ENCODE measurements at places on chromosomes 5 and 9. TPM values are rescaled to one million over a fixed set of nuclear protein-coding genes. Genes with fewer than 3 reads are reported as not detected.

Gene PIP5K1B
- polyA plus RNA-seq, result not detected

Gene LRRC8A
- 29.3 TPM for polyA plus RNA-seq

Gene GPX3
- not detected for polyA plus RNA-seq

DNA sequence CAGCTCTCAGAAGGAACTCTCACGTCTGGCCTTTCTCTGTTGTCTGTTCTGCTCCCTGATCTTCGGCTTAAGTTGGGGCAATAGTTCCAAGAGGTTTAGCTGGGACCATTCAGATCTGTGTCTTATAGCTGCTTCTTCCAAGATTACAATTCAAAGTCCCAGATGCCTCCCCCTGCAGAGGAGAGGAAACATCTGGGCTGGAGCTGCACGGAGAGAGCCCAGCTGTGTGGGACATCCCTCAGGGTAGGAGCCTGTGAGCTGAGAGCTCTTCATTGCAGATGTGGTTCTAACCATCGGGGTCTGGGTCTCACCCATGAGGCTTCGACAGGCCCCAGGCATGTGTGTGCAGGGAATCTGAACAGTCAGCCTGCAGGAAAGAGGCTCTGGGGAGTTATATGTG is 9.0 kb upstream of the PHF19 start:
- no peak for DNase-seq

- DNase-seq, result no peak
These were observed 490.2 kb upstream of the DAP start for GRCh38 chr5:11251247-11251646.

DNA sequence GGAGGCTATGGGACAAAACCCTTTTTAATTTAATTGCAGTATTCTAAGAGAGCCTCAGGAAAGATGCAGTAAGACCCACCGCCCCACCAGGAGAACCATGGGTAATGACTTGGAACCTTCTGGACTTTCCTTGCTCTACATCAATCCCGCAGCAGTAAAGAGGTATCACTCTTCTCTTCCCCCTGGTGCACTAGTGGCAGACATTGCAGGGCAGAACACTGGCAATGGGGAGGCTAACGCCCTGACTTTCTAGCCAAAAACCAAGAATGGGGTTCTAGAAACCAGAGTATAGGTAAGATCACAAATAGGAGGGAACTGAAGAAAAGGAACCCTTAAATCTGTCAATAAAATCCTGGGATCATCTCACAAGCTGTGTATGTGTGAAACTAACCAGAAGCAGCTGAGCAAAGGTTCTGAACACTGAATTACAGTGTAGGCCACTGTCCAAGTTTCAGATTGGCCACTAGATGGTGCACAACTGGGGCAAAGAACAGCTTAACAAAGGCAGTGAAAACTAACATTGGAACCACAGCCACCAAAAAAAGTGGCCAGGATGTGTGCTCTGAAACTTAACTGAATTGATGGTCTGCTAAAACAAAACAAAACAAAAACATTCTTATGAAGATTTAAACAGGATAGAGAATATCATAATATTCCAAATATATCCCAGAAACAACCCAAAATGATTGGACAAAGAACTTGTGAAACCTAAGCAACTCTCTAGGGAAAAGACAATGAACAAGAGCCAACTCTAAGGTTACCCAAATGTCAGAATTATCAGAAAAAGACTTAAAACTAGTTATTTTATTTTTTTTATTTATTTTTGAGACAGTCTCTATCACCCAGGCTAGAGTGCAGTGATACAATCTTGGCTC is 6.6 kb upstream of the FAM151B start:
- no peak for DNase-seq

GRCh38 chr9:86909388-86909787 is 37.9 kb downstream of the GAS1 start:
- DNase-seq, result no peak

DNA sequence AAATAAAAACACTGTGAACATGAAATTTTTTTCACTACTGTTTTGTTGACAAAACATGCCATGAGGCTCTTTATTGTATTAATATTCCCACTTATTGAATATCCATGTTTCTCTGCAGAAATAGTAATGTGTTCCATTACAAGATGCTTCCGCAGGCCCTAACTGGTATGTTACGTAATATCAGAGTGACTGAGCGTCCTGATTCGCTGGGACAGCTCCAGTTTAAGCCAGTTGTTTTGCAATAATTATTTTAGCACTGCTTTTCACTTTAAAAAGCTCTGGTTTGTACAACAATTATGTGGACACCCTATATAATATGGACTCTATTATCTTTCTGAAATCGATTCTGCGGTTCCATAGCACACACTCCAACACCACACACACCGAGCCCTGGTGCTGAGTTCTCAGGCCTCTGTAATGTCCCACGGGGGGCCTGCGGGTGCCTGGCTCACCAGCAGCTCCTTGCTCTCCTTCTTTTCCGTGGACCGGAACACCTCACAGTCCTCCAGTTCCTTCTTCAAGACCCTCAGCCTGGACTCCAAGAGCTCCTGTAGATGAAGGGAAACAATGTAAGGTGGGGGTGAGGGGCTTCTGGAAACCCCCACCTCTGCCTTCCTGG is 1.8 kb downstream of the TRIM7 start:
- no peak for DNase-seq

DNA sequence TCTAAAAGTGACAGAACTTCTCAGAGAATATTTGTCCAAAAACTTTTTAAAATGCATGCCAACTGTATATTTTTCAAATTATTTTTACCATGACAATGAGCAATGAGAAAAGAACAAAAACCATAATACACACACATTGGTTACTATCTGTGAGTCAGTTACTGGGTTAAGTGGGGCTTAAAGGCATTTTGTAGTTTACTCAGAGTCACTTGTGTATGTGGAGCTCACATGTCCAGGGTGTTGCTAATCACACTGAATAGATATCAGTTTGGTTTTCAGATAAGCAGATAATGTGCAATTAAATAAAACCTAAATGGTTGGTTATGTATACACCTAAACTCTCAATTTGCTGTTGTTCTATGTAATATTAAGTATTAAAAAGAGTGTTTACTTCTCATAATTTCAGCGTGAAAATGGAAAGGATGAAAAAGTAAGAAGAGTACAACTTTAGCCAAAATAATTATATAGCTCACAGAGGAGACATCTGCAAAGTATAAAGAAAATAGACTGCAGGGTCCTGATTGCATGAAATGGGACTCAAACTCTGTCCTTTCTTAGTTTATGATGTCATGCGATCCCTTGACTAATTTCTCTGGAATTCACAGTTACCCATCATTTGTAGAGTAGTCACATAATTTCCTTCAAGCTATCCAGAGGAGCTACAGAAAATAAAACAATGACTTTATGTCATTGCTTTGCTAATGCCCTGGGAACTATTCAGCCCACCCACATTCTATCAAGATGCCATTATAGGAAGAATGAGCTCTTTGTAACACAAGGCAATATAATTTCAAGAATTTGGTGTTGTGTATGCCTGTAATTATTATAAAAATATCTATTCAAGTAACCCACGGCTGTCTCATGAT is 388.0 kb upstream of the ZNF608 start:
- no peak for DNase-seq

- DNase-seq, result no peak
These were observed 316.2 kb downstream of the BRINP1 start for GRCh38 chr9:119053070-119053469.

DNA sequence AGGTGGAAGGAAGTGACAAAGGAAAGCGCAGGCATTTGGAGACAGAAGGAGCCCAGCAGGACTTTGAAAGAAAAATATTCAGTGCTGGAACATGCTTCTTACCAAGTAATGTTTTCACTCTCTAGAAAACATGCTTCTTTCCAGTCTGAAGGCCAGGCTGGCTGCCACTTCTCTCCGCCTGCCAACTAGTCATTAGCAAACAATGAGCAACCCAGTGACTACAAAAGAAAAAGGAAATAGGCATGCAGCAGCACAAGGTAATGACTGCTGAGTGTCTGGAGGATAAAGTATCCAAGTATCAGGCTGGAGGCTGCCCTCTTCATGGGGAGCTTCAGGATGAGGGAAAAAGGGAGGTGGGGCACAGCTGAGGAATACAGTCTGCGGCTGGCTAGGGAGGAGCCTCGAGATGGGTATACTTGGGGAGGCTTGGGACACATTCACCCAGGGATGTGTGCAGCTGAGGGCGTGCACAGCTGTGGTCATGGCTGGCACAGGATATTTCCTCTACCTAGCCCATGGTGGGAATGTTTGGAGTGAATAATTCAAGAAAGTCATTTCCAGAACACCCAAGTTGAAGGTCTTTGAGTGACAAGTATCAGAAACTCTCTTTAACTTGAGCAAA is 161.5 kb upstream of the KIF2A start:
- no peak for DNase-seq

All from immature natural killer cell (primary cell).